Activated naive CD4-positive, alpha-beta T cell treated with anti-CD3 and anti-CD28 coated beads, Interleukin-2, amount 50 U/mL, for 16 hours (primary cell): ENCODE measurements at places on chromosomes 6 and 20.
A peak's percentile ranks its signal among the peaks of the same experiment; 100 is the strongest.

- DNase-seq: no peak
These were observed 109.8 kb downstream of the BACH2 start for GRCh38 chr6:90186637-90187371.

- no peak for DNase-seq
These were observed 100.4 kb downstream of the CD83 start for GRCh38 chr6:14217728-14218518.

- no peak for DNase-seq
These were observed 150.2 kb downstream of the LRFN2 start for GRCh38 chr6:40436685-40437604.

GRCh38 chr6:57313711-57314471, 3.5 kb upstream of the PRIM2 start:
- DNase-seq: no peak

GRCh38 chr20:53899351-53900167, 170.8 kb downstream of the BCAS1 start:
- peak; percentile 73 for DNase-seq

- DNase-seq: peak; percentile 67
These were observed 526 bp downstream of the SOD2 start for GRCh38 chr6:159692303-159693127.
